ENCODE measurements at places on chromosomes 2 and 18.

GRCh38 chr18:22005191-22005841 is 164.1 kb upstream of the GATA6 start:
- DNase-seq, result no peak

- no peak for DNase-seq
These were observed 41.9 kb upstream of the C2orf66 start for GRCh38 chr2:196851088-196851487.

DNA sequence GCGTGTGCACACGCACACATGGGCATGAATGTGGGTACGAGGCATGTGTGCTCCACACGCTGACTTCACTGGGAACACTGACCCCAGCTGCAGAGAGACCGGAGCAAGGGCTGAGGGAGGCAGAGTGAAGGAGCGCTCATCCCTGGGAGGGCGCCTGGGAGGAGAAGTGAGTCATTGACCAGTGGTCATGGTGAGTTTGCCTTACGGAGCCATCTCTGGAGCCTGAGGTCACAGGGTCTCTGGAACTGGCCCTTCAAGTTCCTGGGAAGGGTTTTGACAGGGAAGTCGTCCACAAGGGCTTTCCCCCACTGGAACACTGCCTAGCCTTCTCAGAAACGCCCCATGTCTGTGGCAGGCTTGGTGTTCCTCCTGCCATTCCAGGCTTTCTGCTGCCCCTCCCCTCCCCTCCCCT is 14.3 kb upstream of the TMEM185B start:
- no peak for DNase-seq

GRCh38 chr2:239241431-239241960 is 159.3 kb downstream of the HDAC4 start:
- DNase-seq, result no peak

DNA sequence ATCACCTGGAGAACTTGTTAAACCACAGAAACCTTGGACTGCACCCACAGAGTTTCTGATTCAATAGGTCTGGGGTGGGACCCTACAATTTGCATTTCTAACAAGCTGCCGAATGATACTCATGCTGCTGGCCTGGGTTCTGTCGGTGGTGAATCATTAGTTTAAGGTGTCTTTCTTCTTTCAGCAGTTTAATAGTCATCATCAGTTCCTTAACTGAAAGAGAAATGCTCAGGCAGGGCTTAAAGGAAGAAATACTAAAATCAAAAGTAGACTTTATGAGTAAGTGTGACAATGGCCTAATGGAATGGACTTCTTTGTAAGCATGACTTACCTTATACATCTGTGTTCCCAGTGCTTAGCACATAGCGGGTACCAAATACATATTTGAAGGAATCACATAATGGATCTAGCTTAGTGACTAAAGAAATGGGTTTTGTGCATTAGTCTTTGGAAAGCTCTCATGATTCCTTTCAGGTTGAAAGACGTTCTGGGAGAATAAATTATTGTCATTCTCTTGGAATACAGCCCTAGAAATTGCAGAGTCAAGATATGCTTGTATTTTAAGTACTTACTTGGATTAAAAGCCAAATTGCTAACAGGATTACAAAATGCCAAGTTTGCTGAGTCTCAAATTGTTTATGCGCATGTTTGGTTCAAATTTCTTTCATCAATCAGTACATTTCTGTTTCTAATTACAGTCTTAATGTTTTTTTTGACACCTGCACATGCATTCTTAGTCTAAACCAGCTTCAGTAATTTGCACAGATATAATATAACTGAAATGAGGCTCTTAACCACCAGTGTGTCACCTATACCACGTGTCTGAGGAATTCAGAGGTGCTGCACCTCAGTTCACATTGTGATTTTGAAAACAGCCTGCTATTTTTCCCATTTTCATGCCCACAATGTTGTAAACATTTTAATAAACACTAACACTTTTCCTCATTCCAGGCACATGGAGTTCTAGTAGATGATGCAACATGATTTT is 220.3 kb upstream of the NRP2 start:
- DNase-seq, result no peak

- DNase-seq, result no peak
These were observed 84.6 kb upstream of the CERS6 start for GRCh38 chr2:168371273-168372019.

GRCh38 chr2:51013933-51014526 is 17.9 kb downstream of the NRXN1 start:
- no peak for DNase-seq

GRCh38 chr2:144267239-144267638 is 252.7 kb downstream of the ZEB2 start:
- DNase-seq, result peak; percentile 5

DNA sequence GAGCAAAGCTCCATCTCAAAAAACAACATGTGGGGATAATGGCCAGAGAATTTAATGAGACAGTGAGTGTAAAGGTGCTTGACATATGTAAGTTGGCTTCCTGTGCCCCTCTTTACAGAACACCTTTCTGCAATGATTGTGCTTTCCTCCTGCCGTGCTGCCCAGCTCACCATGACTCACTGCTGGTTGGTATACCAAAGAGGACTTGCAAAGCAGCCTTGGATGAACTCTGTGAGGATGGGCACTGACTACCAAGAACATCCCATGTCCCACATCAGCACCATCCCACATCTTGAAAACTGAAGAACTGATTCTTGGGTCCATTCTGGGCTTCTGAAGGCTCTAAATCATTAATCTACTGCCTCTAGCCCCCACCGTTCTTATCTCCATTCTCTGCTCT is 52.2 kb downstream of the NGEF start:
- DNase-seq, result no peak

GRCh38 chr2:56681659-56682396 is 498.0 kb downstream of the CCDC85A start:
- DNase-seq, result no peak

GRCh38 chr2:208062961-208063360 is 37.6 kb upstream of the PLEKHM3 start:
- no peak for DNase-seq

DNA sequence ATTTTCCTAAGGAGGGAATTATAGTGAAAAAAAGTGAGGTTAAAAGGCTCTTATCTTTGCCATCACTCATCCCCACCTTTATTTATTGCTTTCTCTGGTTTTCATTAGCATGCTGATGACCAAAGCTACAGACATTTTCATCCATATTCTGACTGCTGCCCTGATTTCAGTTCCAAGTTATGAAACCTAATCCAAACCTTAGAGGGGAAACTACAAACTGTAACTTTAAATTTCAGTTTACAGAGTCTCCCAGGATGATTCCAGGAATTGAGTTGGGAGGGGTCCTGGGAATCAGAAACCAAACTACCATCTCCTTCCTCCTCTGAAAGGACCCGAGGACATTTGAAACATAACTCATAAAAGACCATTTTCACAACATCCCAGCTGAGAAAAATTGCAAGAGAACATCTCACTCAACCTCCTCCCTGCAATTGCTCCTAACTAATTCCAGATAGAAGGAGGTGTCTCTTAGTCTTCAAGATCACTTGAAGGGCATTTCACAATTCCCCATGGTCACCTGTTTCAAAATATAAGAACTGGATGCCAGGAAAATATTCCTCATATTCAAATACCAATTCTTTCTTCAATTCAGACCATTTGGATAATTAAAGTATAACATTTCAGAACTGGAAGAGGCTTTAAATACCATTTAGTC is 520.6 kb downstream of the TNS1 start:
- no peak for DNase-seq

Data from stimulated activated CD8-positive, alpha-beta memory T cell treated with anti-CD3 and anti-CD28 coated beads, Interleukin-7, amount 100 ng/mL, for 48 hours (primary cell).